Sciatic nerve (tissue), 2 donors: ENCODE measurements at places on chromosomes 5 and 9. TPM values are rescaled to one million over a fixed set of nuclear protein-coding genes. Genes with fewer than 3 reads are reported as not detected.

SHLD3 gene
- 3.1 TPM for total RNA-seq

RNF20 gene
- total RNA-seq = 59.2 TPM

FBP1 gene
- 13.6 TPM for total RNA-seq

ADAM19 gene
- total RNA-seq = 23.0 TPM

ZNF622 gene
- total RNA-seq = 20.4 TPM

IRX4 gene
- not detected for total RNA-seq

PLAC8L1 gene
- total RNA-seq = not detected

PTGDS gene
- 1,668 TPM for total RNA-seq

RNF14 gene
- total RNA-seq = 58.1 TPM

C9 gene
- not detected for total RNA-seq

GRCh38 chr5:107232788-107233187, 437.9 kb downstream of the EFNA5 start:
- no peak for DNase-seq

GRCh38 chr9:128688501-128689292, at the start of gene SET:
Gene SET (plus strand): TSS chr9:128689222. CDS start chr9:128689583, 361 bp downstream.
- DNase-seq = peak; percentile 96

GRCh38 chr5:14039576-14039975, 95.1 kb upstream of the DNAH5 start:
- DNase-seq = no peak

DNA sequence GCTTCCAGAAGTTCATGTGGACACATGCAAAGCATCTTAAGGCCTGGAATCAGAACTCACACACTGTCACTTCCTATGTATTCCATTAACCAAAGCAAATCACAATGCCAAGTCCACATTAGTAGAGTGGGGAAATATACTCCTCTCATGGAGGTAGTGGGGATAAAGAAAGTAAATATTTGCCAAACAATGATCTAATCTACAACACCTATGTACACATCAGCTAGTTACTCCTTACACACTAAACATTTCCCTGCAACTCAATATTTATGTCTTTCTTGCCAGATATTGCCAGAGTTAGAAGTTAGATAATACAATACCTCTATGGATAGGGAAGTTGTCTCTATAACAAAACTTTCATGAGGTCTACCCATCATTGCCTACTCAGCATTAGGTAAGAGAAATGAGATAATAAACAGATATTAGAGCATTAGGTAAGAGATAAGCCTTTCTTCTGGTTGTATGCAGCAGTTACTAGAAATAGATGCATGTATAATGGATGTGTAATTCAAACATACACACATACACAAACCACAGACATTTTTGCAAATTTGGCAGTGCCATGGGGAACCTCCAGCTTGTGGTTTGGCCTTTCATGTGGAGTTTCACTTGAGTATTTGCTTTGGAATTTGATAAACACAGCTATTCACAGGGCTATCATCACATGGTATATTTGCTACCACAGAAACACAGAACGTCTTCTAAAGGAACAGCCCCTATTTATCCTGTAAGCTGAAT, 196.5 kb downstream of the TLE1 start:
- DNase-seq = no peak

DNA sequence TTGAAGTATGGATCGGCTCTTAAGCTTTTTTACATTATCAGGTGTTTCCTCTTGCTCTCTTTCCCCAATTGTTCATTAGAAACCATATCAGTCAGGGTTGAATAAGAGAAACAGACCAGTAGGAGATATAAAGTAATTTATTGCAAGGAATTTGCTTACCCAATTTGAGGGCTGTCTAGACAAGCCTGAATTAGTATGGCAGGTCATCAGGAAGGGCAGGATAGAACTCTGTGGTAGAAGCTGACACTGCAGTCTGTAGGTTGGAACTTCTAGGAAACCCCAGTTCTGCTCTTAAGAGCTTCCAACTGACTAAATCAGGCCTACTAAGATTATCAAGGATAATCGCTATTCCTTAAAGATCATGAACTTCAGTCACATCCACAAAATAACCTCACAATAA, 24.3 kb downstream of the ISOC1 start:
- no peak for DNase-seq

- no peak for DNase-seq
These were observed 176.7 kb upstream of the TBC1D2 start for GRCh38 chr9:98432134-98432533.

GRCh38 chr5:18244309-18244708, 610.0 kb downstream of the TAF11L14 start:
- no peak for DNase-seq

GRCh38 chr5:78843436-78843835, 141.7 kb downstream of the ARSB start:
- DNase-seq = no peak

- no peak for DNase-seq
These were observed 37.4 kb downstream of the CSNK1G3 start for GRCh38 chr5:123549256-123549904.

GRCh38 chr5:68918306-68918705, 175.5 kb upstream of the SLC30A5 start:
- no peak for DNase-seq

DNA sequence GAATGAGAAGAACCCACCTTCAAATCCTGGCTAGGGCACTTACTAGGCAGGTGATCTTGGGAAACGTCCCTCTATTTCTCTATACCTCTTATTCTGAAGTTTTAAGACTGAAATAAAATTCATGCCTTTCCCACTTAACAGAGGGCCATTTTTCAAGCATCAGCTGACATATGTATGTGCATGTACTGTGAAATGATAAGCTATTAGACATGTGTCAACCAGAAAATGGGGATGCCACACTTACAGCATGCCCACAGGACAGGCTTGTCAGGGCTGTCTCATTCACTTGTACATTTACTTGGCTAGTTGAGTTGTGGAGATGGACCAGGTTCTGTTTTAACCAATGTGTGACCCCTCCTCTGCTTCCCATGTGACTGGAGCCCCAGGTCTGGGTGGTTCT, 78.5 kb downstream of the C9orf152 start:
- no peak for DNase-seq

- peak; percentile 93 for DNase-seq
These were observed at the start of the genes SURF1 and SURF2 for GRCh38 chr9:133356391-133357091. Gene SURF1 (minus strand): TSS chr9:133356487. CDS start chr9:133356453, 34 bp downstream. Gene SURF2 (plus strand): TSS chr9:133356550. CDS start chr9:133356593, 43 bp downstream.

DNA sequence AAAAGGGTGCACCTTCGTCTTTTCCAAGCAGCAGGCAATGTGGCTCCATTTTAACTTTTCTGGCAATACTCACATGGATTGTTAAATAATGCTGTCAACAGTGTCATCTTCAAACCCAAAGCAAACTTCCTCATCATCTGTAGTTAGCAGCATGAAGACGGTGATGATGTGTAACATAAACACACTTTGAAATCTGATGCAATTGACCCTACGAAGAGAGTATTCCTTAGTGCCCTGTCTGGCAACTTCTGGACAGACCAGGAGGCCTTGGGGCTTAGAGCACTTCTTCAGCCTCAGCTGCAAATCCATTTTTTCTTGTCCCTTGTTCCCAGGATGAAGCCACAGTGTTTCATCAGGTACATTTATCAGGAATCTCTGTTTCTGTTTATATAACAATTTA, 149.1 kb downstream of the GHR start:
- no peak for DNase-seq

DNA sequence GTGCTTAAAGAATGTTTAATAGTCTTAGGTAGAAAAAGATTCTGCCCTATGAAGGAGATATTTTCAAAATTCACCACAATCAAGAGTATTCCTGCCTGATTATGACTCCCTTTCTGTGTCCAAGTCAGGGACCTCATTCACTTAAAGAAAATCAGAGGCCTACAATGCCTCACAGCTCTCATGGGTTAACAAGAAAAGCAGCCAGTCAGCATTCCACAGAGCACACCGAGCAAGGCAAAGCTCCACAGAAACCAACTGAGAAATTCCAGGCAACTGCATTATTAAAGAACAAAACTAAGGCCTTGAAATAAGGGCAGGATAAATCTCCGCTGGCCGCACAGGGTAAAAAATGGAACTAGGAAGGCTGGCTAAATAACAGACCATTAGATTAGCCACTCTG, 161.1 kb downstream of the TARS1 start:
- DNase-seq = no peak

- DNase-seq = no peak
These were observed 47.5 kb downstream of the UIMC1 start for GRCh38 chr5:176959051-176959450.

DNA sequence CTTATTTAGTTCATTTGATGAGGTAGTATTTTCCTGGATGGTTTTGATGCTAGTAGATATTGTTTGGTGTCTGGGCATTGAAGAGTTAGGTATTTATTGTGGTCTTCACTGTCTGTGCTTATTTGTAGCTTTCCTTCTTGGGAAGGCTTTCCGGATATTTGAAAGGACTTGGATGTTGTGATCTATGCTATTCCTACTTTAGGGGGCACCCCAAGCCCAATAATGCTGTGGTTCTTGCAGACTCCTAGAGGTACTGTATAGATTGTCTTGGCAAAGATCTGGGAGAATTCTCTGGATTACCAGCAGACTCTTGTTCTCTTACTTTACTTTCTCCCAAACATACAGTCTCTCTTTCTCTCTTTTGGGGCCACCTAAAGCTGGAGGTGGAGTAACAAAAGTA, 315.7 kb downstream of the MAT2B start:
- DNase-seq = no peak

GRCh38 chr9:20139763-20140290, 351.0 kb upstream of the SLC24A2 start:
- no peak for DNase-seq

- no peak for DNase-seq
These were observed 60.1 kb upstream of the ITGA1 start for GRCh38 chr5:52727576-52727975.

DNA sequence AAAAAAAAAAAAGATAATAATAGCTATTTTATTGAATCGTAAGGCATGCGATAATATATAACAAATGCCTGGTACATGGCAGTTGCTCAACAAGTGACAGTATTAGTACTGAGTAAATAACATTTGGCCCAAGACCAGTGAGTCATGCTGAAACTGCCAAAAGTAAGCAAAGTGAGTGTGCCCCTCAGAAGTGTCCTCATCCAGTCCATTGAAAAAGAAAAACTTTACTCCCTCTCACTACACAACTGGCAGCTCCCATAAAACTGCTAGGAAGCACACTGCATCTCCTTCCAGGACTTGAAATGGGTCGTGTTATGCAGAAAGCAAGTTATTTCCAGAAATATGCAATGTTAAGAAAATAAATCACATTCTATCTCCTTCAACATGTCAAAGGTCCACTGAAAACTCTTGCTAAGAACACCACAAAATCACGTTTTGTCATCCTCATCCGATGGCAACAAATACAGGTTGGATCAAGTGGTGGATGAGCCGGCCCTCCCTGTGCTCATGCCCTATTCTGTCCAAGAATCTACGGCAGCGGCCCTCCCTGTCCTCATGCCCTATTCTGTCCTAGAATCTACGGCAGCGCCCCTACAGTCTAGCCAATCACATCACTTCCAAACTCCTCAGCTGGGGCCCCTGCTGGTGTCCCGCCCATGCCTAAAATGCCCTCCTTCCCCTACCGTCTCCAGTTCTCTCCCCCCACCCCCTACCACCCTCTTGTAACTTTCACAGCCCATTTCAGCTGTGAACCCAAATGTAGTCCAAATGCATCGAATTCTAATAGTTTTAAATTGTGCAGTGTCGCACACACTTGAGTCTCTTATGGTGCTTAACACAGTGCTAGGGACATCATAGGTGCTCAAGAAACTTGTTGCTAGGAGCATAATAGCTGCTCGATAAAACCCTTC, 12.5 kb downstream of the PTCH1 start:
- DNase-seq = peak; percentile 69

DNA sequence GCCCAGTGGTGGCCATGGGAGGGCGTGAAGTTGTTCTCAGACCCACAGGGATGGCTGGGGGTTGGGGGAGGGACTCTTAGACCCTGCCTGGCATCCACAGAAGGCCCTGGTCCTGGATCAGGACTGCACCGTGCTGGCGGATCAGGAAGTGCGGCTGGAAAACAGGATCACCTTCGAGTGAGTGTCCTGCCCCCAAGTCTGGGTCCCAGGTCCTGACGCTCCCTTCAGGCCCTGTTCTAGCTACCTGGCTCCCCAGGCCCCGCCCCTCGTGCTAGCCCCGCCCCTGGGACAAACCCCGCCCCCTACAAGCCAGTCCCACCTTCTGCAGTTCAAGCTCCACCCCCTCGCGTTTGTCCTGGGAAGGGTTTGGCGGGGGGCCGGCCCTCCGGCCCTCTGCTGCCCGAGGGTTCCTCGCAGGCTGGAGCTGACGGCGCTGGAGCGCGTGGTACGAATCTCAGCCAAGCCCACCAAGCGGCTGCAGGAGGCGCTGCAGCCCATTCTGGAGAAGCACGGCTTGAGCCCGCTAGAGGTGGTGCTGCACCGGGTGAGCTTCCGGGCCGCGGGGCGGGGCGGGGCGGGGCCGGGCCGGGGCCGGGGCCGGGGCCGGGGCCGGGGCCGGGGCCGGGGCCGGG, 12.9 kb downstream of the RGS14 start:
- DNase-seq = peak; percentile 82

GRCh38 chr5:73030995-73031394, 75.2 kb downstream of the FCHO2 start:
- DNase-seq = no peak

GRCh38 chr5:124859027-124859426, 112.6 kb upstream of the ZNF608 start:
- no peak for DNase-seq
